HFF-Myc (cell line): ENCODE measurements at places on chromosomes 5 and 9.

GRCh38 chr5:61440086-61440485 lies 108.0 kb downstream of the ZSWIM6 start:
- DNase-seq: no peak

- no peak for DNase-seq
Measured at GRCh38 chr9:136103651-136104487, 8.8 kb upstream of the NACC2 start.

DNA sequence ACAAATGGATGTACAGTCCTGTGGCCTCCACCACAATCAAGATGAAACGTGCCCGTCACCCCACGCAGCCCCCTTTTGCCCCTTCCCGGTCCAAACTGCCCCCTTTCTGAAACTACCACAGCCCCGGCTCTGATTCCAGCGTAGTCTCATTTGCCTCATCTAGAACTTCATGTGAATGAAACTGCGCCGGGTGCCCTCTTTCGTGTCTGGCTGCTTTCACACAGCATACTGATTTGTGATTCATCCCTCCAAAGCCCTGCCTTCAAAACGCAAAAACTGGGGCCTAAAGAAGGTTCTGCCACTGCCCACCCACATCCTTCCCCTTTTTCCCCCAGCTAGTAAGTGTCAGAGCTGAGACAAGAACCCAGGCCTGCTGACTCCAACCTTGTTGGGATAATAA lies 31.5 kb upstream of the NCS1 start:
- DNase-seq: no peak

- DNase-seq: no peak
Measured at GRCh38 chr9:85332487-85332886, 409.3 kb downstream of the AGTPBP1 start.

GRCh38 chr5:156759156-156759555 lies 90.9 kb upstream of the PPP1R2B start:
- no peak for DNase-seq

- DNase-seq: no peak
Measured at GRCh38 chr9:129487658-129488483, 133.0 kb downstream of the C9orf50 start.

DNA sequence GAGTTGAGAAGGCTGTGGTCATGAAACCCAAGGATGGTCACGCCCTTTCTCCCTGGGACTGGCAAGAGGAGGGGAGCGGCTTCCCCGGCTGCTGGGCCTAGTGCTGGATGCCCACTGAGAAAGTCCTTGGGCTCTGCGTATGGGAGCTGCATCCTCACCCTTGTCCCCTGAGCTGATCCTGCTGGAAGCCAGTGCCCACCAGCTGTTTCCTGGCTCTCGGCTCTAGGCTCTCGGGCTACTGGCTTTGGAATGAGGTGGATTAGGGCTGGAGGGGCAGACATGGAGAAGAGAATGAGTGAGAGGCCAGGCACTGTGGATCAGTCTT lies 149.3 kb upstream of the PPP1R26 start:
- no peak for DNase-seq

- no peak for DNase-seq
Measured at GRCh38 chr5:159057996-159058395, 41.7 kb downstream of the EBF1 start.

- DNase-seq: no peak
Measured at GRCh38 chr9:73118898-73119554, 32.6 kb upstream of the ANXA1 start.

- DNase-seq: no peak
Measured at GRCh38 chr5:66870708-66871107, 274.5 kb downstream of the MAST4 start.

GRCh38 chr9:128927731-128928411 lies 7.1 kb downstream of the PHYHD1 start:
- no peak for DNase-seq

- no peak for DNase-seq
Measured at GRCh38 chr9:134968823-134969090, 51.0 kb upstream of the FCN1 start.

DNA sequence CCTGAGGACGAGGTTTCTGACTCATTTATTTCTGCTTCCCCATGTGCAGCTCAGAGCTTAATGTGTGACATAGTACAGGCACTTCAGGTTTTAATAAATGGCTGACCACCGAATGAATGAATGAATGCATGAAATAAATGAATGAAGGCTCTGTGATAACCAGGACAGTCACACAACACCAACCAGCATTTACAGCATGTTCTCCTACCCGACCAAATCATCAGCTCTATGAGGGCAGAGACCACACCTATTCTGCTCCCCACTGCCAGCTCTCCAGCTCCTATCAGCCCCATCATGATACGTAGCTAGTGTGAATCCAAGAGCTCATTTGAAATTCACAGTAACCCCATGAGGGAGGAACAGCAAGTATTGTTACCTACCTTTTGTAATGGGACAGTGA lies 4.8 kb downstream of the TMOD1 start:
- DNase-seq: no peak

- no peak for DNase-seq
Measured at GRCh38 chr5:57770039-57770438, 287.4 kb upstream of the ACTBL2 start.

GRCh38 chr9:135993765-135994500 lies 32.8 kb upstream of the UBAC1 start:
- DNase-seq: no peak

- no peak for DNase-seq
Measured at GRCh38 chr5:151125421-151125820, 32.2 kb downstream of the ANXA6 start.

GRCh38 chr5:82197550-82197949 lies 80.6 kb downstream of the RPS23 start:
- DNase-seq: no peak

DNA sequence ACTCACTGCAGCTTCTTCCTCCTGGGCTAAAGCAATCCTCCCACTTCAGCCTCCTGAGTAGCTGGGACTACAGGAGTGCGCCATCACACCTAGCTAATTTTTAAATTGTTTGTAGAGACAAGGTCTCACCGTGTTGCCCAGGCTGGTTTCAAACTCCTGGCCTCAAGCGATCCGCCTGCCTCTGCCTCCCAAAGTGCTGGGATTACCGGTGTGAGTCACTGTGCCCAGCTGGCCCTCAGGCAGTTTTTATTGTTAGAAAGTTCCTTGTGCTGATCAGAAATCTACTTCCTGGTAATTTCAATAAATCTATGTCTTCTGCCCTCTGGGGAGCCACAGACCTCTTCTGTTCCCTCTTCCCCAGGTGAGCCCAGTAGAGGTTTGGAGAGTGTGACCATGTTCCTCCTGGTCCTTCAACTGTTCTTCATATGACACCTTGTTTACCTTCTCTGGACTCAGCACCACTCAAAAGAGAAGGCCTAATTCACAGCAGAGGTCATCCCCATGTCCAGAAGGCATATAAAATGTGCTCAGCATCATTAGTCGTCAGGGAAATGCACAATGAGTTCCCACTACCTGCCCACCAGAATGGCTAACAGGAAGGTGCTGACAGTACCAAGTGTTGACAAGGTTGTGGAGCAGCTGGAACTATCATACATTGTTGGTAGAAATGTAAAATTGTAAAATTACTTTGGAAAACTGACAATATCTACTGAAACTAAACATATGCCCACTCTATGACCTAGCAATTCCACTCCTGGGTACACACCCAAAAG lies 10.4 kb downstream of the TMOD1 start:
- no peak for DNase-seq

DNA sequence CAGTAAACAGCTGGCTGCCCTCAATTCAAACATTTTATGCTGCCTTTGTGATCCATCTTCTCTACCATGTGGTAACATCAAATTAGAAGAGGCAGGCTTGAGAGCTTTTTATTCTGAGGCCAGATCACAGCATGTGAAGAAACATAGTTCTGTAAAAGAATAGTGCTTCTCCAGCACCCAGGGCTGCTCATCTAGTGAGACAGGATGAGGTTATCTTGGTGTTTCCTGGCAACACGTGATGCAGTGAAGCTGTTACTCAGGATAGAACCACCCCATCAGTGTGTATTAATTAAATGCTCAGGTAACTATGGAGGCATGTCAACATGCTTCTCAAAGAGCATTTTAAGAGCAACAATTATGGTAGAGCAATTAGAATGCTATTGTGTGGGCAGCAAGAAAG lies 400.5 kb upstream of the ACO1 start:
- no peak for DNase-seq

DNA sequence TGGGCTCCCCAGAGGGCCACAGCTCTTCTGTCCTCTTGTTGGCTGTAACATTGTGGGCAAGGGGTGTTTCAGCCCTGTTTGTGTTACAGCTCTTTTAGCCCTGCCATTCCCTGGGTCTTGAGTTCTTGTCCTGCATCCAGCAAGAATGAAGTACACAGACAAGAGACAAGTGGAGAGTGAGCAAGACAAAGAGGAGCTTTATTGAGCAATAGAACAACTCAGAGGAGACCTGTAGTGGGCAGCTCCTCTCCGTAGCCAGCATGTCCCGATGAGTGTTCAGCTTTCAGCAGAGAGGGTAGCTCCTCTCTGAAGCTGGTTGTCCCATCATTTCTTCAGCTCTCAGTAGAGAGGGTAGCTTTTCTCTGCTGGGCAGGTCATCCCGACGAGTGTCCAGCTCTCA lies 22.9 kb downstream of the JMY start:
- DNase-seq: no peak

DNA sequence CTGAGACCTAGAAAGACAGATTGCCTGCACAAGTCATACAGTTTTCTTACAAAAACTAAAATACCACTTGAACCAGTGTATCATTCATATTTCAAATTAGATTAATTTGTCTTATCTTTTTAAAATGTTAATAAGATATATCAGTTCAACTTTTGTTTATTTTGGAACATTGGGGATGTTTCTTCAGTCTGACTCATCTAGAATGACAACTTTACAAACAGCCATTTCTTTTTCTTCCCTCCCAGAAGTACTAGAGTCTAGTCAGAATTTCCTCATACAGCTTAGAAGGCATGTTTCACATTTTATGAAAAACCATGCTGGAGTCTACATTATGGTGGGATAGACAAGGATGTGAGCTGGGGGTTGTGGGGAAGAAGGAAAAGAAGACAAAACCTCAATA lies 262.5 kb downstream of the NFIB start:
- no peak for DNase-seq

- no peak for DNase-seq
Measured at GRCh38 chr5:162565-163337, 28.5 kb upstream of the LRRC14B start.

DNA sequence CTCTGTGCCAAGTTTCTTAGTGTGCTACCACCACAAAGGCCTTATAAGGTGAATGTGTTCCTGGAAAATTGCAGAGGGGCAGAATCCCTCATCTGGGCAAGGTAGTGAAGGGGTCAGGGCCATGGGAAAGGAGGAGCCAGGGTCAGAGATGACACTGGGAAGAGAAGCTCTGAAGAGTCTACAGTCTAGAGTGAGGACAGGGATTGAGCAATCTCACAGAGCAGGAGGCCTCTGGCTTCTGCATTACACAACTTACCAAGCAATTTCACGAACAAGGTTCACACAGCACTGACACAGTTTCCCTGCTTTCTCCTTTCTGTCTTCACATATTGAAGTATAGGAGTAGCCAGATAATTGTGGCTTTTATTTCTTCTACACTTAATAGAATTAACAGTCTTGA lies 24.5 kb upstream of the IDNK start:
- no peak for DNase-seq

GRCh38 chr9:120378680-120379079 lies 201.3 kb downstream of the CDK5RAP2 start:
- no peak for DNase-seq

GRCh38 chr9:74172874-74173273 lies 324.3 kb upstream of the RORB start:
- DNase-seq: no peak

DNA sequence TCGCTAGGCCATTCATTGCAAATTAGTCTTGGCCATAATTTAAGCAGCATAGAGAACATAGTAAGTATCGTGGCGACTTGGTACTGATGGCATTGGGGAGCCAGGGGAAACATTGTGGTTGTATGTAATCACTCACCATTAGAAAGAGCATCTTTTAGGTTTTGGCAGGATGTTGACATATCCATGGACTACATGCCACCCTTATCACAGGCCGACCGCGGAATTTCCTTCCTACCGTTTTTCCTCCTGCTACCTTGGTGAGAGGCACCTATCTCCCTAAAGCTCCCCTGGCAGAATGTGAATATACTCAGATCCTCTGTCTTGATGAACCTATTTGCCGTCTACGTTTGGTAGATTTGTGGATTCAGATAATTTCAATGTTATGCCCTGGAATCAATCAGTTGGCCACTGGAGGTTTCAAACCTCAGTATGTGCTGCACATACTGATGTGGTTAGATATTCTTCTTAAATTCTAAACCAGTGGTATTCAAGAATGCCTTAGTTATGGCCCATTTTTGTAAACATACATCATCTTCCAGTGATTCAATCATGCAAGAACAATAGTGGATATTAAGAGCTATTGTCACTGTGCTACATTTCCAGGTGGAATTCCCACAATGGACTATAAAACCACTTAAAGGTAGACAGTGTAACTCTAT lies 271.0 kb upstream of the HAPLN1 start:
- DNase-seq: no peak

- peak; percentile 95 for DNase-seq
Measured at GRCh38 chr5:78586251-78586650, 62.3 kb downstream of the LHFPL2 start.

- no peak for DNase-seq
Measured at GRCh38 chr9:127722055-127722745, 6.3 kb downstream of the TTC16 start.

- no peak for DNase-seq
Measured at GRCh38 chr9:87479801-87480201, 17.9 kb upstream of the DAPK1 start.

DNA sequence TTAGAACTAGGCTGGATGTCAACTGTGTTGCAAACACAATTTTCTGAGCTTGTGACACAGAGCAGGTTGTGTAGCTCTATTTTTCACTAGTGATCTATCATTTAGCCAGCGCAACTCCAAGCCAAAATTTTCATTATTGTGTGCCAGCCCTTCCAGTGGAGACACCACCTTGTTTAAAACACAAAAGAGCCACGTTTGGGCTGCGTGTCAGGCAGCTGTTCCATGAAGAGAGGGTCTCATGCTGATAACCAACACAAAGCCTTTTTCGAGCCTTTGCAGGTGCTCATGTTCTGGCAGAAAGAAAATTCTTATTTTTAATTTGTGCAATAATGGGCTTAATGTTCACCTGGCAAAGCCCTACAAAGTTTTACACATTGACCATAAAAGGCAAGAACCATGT lies 237.6 kb upstream of the RGMB start:
- no peak for DNase-seq

DNA sequence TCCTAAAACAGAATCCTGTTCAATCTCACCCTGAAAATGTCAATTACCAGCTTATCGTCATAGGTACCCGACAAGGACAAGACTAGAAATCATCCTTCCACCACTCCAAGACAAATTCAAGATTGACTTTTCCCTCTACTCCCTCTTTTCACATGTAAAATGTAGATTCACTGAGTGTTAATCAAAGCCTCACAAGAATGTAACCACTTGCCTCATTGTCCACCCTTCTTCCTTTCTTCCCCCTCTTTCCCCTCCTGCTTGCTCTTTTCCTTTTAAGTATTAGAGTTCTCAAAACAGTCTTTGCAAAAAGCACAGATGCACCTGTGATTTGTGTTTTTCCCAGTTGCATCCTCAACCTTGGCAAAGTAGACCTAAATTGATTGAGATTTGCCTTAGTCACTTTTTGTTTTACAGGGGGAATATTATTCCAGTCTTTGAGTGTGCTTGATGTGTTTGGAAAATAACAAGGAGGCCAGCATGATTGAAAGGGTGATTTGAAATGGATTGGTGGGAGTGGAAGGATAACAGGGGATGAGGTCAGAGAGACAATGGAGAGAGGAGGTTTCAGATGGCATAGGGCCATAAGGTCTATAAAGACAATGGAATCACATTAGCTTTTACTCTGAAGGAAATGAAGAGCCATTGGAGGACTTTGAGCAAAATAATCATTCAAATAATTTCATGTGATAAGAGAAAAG lies 231.3 kb upstream of the TYRP1 start:
- DNase-seq: no peak

- no peak for DNase-seq
Measured at GRCh38 chr9:136372561-136373299, 739 bp downstream of the CARD9 start.
